ENCODE measurements at places on chromosomes 6 and 20.

GRCh38 chr20:4708036-4708435 lies 13.7 kb upstream of the PRND start:
- no peak for DNase-seq

GRCh38 chr6:143055213-143055612 lies 5.5 kb upstream of the AIG1 start:
- DNase-seq = no peak

- DNase-seq = peak; percentile 11
Observed at GRCh38 chr6:43455531-43456428, at the start of gene DLK2. TSS of gene DLK2 (minus strand) at chr6:43455548. CDS start at chr6:43454825, 723 bp downstream.

- no peak for DNase-seq
Observed at GRCh38 chr6:28124971-28125353, 553 bp downstream of the ZSCAN16 start.

DNA sequence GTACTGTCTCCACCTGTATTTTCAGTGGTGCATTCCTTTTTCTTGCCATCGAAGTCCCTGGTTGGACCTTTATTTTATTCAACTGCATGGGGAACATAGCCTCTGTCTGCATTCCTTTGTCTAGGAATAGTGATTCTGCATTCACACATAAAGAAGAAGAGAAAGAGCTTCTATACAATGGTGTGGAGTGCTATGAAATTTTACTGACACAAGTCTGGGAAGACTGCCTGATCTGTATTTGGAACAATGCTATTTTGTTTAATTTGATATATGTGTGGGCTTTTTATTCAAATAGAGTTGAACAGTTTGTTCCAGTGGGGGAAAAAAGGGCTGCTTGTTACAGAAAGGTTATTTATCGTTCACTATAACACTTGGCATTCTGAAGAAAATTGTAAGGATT lies 375.7 kb upstream of the POU3F2 start:
- no peak for DNase-seq

DNA sequence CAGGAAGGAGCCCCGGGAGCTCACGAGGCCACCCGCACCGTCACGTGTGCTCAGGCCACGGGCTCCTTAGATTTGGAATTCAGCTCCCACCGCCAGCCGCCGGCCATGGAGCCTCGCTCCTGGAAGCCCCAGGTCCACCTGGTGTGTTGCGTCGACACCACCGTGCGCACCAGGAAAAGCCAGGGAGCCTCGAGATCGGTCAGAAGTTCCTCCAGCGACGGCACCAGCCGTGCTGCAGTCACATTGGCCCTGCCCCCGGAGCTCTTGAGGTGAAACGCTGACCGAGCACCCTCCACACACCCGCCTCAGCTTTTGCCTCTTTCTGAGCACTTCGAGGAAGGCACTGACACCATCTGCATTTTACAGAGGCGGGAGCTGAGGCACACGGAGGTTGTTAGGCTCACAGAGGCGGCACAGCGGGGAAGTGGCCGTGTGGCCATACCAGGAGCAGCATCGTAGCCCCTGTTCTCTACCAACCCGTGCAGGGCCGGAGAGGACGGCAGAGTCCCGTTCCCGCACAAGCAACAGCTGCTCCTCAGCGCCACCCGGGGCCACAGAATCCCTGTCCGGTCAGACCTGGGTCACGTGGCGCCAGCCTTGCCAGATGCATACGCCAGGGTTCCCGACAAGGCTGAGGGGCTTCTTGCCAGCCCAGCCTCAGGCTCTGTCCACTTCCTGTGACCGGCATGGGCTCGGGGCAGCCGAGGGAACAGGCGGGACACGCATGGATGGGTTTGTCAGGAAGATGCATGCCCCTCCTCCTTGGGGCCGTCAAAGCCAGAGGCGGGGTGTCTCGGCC lies 7.6 kb downstream of the NKAIN4 start:
- DNase-seq = no peak

DNA sequence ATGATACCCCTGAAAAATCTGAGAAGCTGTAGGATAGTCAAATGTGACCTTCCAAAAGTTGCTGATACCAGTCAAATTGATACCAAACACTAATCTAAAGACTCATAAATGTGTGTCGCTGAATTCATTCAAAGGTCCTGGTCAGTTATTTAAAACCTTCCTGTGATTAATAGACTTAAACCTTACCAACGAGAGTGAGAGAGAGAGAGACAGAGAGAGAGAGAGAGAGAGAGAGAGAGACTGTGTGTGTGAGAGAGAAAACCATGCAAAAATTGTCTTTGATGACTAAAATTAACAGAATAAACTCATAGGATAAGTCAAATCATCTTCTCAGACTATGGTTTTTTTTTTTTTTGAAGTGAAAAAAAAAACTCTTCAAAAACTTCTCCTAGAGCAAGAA lies 370.9 kb upstream of the HS3ST5 start:
- DNase-seq = no peak

- DNase-seq = no peak
Observed at GRCh38 chr20:46148313-46149208, 30.4 kb downstream of the CD40 start.

GRCh38 chr6:107636486-107636885 lies 146.6 kb downstream of the SOBP start:
- no peak for DNase-seq

DNA sequence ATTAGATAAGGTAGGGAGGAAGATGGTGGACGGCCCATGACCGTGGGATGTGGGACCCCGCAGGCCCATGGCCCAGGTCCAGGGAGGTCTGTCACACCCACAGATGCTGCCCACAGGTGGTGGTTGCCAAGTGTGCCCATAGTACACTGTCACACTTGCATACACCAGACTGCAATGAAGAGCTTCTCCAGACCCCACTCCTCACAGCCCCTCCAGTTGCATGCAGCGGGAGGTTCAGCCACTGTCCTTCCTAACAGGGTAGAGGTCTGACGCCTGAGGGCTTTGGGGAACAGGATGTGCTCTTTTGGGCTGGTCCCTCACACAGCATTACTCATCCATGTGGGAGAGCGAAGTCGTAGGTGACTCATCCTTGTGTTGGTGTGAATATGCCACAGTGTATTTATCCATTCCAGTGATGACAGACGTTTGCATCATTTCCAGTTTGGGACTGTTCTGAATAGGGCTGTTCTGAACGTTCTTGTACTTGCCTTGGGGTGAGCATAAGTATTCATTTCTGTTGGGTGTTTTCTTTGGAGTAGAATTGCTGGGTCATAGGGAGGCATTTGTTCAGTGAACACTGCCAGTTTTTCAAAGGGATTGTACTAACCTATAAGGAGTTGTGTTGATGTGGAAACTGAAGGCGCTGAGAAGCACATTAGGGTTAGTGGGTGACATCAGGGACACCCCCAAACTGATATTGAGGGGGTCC lies 10.1 kb upstream of the PYGB start:
- DNase-seq = peak; percentile 94

- no peak for DNase-seq
Observed at GRCh38 chr20:62653951-62654685, 11.8 kb downstream of the SLCO4A1 start.

- DNase-seq = peak; percentile 26
Observed at GRCh38 chr6:33720998-33721397, 9.5 kb upstream of the UQCC2 start.

DNA sequence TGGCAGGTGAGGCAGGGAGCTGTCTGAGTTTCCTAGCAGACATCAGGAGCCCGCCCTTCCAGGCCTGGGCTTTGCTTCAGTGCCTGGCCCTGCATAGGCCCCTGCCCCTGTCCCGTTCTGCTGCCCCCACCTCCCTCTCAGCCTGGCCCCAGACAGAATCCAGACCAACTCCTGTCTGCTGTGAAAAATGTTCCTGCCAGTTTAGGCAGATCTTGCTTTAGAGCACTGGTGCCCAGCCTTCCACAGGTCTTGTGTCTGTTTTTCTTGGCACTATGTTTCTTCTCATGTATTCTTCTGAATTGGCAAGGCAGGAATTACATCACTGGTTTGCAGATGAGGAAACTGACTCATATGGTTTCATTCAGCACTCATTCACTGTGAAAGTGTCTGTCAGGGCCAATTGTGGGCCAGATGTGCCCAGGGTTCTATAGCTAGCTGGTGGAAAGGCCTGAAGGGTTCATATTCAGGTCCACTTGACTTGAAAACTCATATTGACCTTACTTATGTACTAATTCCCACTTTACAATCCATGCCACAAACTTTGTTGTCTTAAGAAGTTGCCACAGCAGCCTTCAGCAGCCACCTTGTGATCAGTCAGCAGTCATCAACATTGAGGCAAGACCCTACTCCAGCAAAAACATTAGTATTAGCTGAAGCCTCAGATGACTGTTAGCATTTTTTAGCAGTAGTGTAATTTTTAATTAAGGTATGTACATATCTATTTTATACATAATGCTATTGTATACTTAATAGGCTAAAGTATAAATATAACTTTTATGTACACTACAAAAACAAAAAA lies 40.5 kb downstream of the HLA-F start:
- DNase-seq = peak; percentile 74

GRCh38 chr6:150770637-150771036 lies 94.9 kb upstream of the MTHFD1L start:
- DNase-seq = no peak

GRCh38 chr6:121510568-121511177 lies 75.2 kb downstream of the GJA1 start:
- no peak for DNase-seq

- DNase-seq = peak; percentile 71
Observed at GRCh38 chr6:39189915-39190544, 39.2 kb downstream of the KCNK5 start.

GRCh38 chr6:44462797-44463727 lies 75.6 kb downstream of the CDC5L start:
- no peak for DNase-seq

DNA sequence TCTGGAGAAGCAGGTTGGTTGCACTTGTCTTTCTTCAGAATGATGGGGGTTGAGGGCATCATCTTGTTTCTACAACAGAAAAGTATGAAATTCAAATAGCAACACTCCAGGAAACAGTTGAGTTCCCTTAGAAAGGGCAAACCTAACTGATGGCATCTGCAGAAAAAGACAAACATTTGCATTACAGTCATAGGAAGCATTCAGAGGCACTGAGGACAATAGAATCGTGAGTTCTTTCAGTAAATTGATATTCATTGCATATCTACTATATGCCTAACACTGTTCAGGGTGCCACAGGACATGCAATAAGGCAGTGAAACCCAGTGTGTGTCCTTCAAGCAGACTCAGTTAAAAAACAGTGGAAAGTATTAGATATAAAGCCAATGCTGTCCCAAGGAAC lies 41.1 kb upstream of the OPN5 start:
- no peak for DNase-seq

DNA sequence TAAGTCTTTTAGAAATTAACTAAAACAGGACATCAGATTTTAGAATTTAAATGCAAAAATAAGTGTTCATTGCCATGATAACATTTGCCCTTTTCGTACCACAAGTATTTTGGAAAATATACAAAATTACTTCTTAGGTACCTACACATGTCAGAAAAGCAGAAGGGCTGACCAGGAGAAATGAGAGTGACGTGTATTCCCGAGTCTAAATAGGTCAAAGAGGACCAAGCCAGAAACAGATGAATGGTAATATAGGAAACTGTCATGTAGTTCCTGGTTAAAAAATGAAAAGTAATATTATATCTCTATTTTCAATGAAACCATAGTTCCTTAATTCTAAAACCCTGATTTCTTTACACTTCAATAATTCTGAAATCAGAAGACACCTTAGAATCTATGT lies 126.2 kb downstream of the IPCEF1 start:
- peak; percentile 27 for DNase-seq

DNA sequence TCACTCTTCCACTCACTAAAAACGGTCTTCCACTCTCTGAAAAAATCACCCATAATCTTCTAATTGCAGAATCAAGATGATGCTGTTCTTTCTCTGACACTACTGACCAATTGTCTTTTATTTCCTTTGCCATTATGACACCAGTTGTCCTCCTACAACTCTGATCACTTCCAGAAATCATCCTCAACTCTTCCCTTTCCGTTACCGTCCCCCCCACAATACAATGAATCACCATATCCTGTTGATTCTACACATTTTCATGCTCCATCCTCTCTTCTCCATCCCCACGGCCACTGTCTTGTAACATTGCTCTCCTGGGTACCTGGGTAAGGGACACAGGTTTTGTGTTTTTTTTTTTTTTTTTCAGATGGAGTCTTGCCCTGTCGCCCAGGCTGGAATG lies 2.5 kb upstream of the PPP2R5D start:
- DNase-seq = no peak

GRCh38 chr6:135686784-135687301 lies 164.7 kb upstream of the PDE7B start:
- peak; percentile 62 for DNase-seq

DNA sequence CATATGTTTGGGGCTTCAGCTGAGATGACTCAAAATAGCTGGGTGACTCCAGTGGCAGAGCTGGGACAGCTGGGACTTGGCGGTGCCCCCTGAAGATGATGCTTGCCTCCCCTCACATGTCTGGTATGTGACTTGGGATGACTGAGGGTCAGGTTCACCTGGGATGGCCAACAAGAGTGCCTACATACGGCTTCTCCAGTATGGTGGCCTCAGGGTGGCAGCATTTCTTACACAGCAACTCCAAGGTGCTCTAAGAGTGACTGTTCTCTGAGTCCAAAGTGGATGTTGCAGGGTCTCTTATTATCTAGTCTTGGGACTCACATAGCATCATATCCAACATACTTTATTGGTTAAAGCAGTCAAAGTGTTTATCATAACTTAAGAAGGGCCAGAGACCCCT lies 87.8 kb upstream of the CENPW start:
- no peak for DNase-seq

DNA sequence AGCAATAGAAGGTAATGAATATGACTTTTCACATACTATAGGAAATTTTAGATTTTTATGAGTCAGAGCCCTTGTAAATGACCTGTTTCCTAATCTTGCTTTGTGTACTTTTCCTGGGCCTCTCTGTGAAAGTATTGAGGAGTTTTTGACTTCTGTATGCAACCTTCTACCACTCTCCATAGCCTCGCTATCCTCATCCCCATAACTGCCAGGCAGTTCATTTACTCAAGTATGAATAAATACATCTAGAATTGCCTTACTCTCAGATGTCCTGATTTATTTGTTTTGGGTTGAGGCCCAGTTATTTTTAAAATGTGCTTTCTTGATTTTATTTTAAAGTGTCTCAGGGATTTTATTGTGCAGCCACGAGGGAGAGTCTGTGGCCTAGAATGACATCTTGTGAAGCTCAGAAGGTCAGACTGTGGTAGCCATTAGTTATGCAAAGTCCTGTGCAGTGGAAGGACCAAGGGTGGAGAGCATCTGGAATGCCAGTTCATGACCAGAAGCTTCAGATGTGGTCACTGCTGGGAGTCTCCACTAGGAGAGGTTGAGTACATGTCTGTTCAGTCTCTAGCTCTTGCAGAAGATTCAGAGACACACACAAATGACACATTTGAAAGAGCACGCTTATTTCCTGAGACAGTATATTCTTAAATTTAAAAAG lies 346.2 kb upstream of the IMPG1 start:
- no peak for DNase-seq

- no peak for DNase-seq
Observed at GRCh38 chr6:166929542-166930189, 26.7 kb downstream of the RNASET2 start.

DNA sequence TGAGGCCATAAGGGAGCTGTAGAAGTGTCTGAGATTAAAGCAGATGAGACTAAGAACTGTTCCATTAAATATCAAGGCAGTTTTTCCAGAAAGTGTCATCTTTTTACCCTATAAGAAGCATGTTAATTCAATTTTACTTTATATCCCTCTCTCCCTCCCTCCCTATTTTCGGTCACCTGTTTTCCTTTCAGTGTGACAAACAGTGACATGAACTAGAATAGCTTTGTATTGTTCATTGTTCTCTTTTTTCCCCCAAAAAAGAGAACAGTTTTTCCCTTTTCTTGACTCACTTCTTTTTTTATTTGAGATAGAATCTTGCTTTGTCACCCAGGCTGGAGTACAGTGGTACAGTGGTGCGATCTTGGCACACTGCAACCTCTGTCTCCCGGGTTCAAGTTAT lies 269.3 kb downstream of the ZFAND3 start:
- no peak for DNase-seq

Measured in inflammatory macrophage (primary cell).